ENCODE measurements at places on chromosomes 6 and 20.

DNA sequence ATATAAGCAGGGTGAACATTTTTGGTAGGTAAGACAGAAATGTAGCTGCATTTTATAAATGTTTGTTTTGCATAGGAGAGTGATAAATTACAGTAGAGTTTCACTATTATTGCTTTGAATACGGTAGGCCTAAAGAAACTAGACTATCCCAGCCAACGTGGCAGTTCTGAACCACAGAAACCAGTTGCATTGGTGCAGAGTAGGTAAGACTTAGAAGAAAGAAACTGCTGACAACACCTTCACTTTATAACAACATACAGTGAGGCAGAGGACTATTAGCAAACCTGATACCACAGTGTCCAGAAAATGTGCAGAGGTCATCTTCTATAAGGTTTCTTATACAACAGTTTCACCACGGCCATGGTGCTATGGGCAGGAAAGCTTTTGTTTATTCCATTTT, 566.1 kb downstream of the KIF16B start:
- DNase-seq, result no peak

GRCh38 chr6:168025831-168026710, 28.6 kb downstream of the KIF25 start:
- DNase-seq, result no peak

DNA sequence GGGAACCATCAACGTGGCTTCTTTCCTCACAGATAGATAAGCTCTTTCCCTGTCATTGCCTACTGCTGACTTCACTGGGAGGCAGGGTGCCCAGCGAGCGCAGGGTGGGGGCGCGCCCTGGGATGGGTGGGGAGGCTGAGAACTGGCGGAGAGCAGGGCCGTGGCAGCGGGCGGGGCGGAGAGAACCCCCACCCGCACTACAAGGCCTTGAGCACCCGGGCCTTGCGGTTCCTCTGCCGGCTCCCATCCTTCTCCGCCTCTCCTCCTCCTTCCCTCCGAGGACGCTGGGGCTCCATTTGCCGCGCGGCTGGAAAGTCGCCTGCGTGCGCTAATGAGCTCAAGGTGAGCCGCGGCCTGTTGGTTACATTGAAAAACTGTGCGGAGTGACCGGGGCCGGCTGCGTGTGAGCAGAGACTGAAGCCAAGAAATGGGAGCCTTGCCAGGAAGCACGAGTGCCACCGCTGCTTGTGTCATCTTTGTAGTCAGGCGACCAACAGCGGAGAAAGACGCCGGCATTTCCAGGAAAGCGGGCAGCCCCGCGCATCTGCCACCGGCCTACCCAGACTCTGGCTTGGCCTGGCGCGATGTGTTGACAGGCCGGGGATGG, 963.5 kb upstream of the SLC35B3 start:
- no peak for DNase-seq

DNA sequence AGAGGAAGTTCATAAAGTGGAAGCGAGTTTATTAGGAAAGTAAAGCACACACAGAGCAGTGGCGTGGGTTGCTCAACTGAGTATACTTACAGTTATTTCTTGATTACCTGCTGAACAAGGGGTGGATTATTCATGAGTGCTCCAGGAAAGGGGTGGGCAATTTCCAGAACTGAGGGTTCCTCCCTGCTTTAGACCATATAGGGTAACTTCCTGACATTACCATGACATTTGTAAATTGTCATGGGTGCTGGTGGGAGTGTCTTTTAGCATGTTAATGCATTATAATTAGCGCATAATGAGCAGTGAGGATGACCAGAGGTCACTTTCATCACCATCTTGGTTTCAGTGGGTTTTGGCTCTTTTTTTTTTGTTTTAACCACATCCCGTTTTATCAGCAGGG, 29.8 kb downstream of the PDYN start:
- DNase-seq, result no peak

DNA sequence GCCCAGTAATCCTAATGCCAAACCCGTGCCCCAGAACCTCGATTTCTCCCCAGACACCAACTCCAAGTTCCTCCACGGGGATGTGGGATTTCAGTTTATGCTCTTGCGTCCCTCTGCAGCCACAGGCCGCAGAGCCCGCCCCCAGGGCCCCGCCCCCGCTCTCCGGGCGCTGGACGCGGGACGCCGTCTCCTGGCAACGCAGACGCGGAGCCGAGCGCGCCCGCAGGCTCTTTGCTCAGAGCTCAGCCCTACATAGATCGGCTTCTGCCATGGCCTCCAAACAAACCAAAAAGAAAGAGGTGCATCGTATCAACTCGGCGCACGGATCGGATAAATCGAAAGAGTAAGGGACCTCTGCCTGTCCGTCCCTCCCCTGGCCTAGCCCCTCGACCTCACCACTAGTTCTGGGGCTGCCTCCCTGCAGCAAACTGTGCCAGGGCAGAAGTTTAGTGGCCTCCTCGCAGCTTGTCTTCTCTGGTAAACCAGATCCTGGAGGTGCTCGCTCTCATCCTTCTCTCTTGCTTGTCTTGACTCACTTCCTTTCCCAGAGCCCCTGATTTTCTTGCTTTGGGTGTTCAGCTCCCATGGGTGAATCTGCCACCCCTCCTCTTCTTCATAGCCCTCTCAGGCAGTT, at the start of gene ADGB:
TSS of gene ADGB (plus strand) at position 201 of the 634 bp plus-strand sequence. CDS start at position 270, 69 bp downstream.
- DNase-seq, result peak; percentile 50

GRCh38 chr6:30985490-30985889, 2.0 kb downstream of the MUC21 start:
- no peak for DNase-seq

DNA sequence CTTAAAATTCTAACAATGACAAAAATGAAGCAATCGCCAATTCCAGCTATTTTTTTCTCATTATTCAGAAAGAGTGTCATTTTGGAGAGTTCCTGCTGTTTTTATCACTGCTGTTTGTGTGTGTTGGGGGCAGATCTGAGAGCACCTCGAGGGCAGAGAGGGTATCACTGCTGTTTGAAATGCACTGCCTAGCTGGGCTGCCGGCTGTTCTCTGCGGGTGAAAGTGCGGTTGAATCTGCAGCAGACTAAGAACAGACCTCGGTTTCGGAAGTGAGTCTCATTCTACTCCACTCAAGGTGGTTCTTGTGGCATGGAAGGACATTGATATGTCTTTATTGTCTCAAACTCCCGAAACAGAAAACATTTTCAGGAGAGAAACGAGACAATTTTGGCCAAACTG, 18.3 kb downstream of the INSM1 start:
- DNase-seq, result no peak

DNA sequence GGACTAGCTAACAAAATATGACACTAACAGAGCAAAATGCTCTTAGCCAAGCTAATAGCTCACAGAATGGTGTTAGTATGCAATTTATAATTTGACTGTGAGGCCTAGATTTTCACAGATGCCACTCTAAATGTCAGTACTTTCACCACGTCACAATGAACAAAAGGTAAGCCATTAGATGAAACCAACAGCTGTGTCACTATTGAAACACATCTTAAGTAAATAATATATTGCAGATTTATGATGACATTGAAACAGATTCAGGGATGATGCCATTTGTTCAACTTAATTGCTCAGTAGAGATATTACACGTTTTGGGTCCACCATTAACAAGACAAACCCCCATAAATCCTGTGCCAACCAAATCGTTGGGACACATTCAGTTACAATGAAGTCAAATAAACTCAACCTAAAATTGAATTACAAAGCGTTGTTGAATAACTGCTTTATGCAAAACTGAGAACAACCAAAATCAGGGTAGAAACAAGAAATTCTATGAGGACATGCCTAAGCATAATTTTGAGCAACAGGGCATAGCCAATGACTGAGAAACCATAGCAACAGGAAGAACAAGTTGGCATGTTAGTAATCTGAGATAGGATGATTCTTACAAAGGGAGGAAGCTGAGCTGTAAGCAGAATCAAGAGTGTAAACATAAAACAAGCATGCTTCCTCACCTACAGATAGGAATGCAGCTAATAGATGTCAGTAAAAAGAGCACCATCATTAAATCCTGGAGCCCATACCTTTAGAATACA, 85.6 kb upstream of the KHDRBS2 start:
- DNase-seq, result no peak

GRCh38 chr6:36608788-36609563, 14.8 kb downstream of the SRSF3 start:
- no peak for DNase-seq

- no peak for DNase-seq
These were observed 713.7 kb upstream of the EPHA7 start for GRCh38 chr6:94133106-94133505.

DNA sequence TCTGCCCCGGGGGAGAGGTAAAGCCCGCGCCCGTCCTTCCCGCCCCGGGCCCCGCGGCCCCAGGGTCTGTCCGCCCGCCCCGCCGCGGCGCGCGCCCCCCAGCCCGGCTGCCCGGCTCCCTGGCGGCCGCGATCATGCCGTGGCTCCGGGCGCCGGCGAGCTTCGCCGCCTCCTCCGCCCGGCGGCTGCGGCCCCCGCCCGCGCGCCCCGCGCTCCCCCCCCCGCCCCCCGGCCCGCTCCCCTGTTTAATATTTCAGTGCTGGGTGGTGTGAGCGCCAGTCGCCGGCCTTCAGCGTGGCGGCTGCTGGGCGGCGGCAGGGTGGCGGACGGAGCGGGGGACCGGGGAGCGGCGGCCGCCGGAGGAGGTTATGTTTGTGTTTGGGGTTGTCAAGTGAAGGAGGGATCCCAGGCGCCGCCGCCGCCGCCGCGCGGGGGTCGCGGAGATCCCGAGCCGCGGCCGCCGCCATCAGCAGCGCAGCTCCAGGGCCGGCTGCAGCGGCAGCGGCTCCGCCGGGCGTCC, at the start of gene HIVEP1:
TSS of gene HIVEP1 (plus strand) at position 275 of the 520 bp plus-strand sequence. CDS start 3,317 bp downstream, outside the sequence.
- peak; percentile 44 for DNase-seq

GRCh38 chr6:93017626-93018025, 401.7 kb downstream of the EPHA7 start:
- DNase-seq, result no peak

DNA sequence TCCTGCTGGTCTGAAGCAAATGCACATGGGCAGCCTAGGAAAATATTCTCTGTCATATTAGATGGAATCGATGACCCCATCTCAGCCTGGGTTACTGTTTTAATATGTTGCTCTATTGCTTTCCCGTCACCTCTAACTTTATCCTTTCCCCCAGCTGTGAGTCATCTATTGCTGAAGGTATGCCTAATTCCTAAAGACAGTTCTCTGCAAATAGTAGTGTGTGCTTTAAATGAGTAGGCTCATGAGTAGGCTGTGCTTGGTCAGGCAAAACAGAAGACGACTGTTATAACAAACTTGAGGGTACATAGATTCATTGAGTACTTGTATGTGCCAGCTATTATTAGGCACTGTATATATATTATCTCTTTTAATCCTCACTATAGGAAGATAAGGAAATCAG, 47.2 kb downstream of the CTNNBL1 start:
- no peak for DNase-seq

GRCh38 chr6:41406728-41407489, 71.5 kb downstream of the NCR2 start:
- DNase-seq, result no peak

DNA sequence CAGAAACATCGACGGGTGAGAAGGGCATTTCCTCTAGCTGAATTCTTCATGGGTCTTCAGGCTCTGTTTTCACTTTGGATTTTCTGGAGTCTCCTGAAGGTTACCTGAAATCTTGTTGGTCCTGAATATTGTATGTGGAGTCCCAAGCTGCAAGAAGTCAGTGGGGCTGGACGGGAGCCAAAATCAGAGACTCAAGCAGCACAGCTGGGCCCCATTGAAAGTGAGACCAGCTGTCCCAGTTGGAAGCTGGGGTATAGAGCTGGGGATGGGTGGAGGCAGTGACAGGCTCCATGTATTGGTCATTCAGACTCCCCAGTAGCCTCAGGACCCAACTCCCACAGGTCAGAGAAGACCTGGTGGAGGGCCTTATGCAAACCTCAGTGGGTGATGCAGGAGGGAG, 111.3 kb upstream of the MLN start:
- DNase-seq, result no peak

DNA sequence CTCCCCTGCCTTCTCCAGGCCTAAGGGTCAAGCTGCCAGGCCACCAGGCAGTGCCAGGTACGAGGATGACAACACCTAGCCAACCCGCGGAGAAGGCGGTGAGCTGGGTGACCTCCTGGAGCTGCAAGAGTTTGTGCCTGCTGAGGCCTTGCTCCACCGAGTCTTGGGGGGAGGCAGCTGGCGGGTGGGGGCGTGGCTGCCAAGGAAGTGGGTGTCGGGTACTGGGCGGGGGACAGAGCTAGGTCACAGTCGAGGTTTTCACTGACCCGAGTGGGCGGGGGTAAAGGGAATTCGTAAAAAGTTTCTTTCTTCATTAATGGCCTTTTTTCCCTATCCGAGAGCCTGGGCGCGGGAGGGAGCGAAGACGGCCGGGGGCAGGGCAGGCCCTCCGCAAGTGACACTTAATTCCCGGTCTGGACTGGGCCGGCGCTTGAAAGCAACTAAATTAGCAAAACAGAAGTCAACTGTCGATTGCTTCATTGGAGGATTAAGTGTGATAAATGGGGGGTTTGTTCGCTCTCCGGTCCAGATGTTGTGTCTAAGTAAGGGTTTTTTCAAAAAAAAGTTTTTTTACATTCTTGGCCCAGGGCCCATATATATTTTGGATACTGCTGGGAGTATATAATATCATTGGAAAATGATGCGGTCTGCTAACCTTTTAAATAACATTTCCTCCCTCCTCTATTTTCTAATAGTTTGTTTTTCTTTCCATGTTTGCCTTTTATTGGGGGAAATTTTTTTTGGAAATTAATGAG, 43.1 kb upstream of the FOXP4 start:
- no peak for DNase-seq

DNA sequence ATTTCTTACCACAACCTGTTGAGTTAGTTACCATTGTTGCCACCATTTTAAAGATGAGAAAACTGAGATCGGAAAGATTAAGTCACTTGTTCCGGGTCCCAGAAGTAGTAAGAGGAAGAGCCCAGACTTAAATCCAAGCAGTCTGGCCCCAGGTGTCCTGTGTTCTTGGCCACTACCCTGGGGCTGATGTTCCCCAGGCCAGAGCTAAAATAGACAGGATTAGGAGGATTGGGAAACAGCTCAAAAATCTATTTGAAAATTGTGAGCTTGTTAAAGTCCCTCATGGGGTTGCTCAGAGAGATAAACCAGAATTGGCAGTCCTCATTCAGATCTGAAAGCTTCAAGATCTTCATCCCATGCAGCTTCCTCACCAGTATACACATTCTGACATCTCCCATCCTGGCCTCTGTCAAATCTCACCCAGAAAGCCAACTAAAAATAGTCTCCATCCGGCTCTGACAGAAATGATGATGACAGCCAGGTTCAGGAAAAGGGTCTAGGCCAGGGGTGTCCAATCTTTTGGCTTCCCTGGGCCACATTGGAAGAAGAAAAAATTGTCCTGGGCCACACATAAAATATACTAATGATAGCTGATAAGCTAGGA, 62.0 kb downstream of the GFOD1 start:
- no peak for DNase-seq

GRCh38 chr6:30345852-30346251, 896 bp downstream of the RPP21 start:
- no peak for DNase-seq

GRCh38 chr6:73079611-73079955, 145.7 kb downstream of the KHDC1L start:
- DNase-seq, result no peak

DNA sequence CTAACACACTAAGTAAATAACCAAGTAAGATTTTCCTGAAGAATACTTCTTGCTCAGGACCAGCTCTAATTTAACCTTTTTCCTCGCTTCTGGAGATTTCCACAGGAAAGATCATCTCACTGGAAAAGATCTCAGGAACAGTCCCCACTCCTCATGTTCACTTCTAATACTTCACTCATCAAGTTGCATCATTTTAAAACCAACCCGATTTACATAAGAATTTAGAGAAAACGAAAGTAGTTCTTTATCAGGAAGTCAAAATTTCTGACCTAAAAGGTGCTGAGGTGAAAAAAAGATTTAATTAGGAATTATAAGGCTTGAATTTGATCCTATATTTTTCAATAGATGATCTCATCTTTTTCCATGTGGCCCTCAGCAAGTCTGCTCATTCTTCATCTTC, 46.6 kb upstream of the PKHD1 start:
- no peak for DNase-seq
